ENCODE measurements at places on chromosomes 3 and 15. TPM values are rescaled to one million over a fixed set of nuclear protein-coding genes. Genes with fewer than 3 reads are reported as not detected.
A peak's percentile ranks its signal among the peaks of the same experiment; 100 is the strongest.

DNA sequence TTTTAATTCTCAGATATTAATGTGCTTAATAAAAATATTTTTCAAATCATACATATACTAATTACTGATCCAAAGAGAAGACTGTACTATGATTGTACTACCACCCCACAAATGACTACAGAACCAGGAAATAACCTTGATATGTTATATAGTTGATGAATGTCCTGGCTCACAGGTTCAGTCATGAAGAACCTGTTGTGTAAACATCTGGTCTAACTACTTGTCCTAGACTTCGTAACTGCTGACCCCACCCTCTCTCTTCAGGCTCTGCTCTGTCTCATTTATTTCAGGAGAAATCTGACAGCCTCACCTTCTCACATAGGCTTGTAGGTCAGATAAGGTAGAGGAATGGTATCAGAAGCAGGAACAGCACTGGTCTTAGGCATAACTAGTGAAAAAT, 14.7 kb upstream of the CSTA start:
- DNase-seq = no peak

GRCh38 chr3:81484520-81484919, 276.9 kb downstream of the GBE1 start:
- DNase-seq = no peak

DNA sequence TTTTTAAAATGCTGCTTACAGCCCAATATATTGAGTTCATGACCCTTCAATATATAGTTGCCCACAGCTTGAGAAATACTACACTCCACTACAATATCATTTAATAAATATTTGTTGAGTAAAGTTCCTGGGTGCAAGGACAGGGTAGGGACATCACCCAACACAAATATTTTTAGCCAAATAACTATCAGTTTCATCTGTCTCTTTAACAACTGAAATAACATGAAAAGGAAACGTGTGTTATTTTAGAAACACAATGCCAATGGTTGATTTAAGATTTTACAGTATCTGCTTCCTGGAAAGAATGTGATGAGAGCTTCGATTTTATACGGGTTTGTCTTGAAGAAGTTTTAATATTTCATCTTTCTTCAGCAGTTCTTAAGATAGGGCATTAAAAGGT, 67.7 kb upstream of the CDV3 start:
- no peak for DNase-seq

DNA sequence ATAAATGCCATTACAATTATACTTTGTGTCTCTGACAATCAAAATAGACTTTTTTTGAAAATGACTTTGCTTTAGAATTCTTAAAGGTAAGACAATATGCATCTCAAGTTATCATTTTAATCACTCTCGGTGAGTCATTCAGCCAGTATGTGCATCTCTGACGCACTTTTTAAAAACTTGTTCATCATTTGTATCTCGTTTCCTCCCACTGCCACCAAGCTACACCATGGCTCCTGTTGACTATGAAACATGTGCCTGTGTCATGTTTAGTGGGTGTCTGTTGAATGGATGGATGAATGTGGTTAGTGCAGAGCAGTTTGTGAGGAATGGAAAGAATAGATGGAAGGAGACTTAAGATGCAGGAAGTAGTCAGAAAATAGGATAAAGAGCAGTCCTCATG, 68.6 kb downstream of the ARPP21 start:
- no peak for DNase-seq

GRCh38 chr3:33437556-33438283, 2.5 kb downstream of the UBP1 start:
- no peak for DNase-seq

GRCh38 chr3:150169330-150169940, 198.7 kb upstream of the PFN2 start:
- DNase-seq = no peak

DNA sequence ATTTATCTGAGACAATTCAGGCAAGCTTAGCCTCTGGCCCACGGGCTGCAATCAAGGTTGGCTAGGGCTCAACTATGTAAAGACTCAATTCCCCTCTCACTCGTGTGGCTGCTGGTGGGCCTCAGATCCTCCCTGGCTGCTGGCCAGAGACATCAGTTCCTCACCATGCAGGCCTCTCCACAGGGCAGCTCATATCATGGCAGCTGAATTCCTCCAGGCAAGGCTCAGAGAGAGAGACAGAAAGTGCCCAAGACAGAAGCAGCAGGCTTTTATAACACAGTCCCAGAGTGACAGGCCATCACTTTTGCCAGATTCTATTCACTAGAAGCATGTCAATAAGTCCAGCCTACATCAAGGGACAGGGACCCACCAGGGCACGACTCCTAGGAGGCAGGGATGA, 63.2 kb downstream of the XXYLT1 start:
- DNase-seq = no peak

DNA sequence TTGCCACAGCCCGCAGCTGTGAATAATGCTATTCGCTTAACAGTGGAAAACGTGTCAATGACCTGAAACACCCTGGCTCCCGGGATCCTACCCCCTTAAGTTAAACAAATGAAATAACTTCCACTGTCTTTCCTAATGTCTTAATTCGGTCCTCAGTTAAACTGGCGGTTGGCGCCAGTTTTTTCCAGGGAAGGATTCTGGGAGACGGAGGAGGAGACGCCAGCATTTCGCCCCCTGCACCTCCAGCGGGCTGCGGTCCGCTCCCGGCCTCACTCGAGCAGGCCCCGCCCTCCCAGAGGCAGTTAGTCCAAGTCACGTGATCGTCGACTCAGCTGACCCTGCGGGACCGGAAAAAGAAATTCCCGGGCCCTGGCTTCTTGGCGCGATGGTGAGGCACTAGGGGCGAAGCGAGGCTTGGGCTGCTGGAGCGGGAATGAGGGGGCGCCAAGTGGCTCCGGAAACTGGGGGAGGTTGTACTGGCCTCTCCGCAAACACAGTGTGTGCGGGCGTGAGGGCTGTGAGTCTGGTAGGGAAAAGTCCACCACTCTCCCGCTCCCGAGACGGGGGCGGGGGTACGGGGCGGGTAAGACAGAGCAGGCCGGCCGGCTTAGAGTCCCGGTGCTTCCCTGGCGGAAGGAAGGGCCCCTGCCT, at the start of gene COMMD4:
COMMD4 (plus strand) TSS at position 359 of the 651 bp plus-strand sequence; CDS start at position 386, 27 bp downstream.
- DNase-seq = peak; percentile 99

DNA sequence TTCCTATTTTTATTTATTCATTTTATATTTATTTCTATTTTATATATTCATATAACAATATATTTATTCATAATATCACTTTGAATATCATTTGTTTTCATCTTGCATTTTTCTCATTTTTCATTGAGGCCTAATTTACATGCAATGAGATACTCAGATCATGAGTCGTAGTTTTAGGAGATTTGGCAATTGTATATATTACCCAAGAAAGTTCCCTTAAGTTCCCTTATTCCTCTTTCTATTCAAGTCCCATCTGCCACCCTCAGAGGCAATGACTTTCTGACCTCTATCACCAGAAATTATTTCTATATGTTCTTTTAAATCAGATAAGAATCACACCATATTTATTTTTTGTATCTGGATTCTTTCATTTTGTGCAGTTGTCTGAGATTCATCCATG, 329.1 kb upstream of the TPRG1 start:
- DNase-seq = no peak

DNA sequence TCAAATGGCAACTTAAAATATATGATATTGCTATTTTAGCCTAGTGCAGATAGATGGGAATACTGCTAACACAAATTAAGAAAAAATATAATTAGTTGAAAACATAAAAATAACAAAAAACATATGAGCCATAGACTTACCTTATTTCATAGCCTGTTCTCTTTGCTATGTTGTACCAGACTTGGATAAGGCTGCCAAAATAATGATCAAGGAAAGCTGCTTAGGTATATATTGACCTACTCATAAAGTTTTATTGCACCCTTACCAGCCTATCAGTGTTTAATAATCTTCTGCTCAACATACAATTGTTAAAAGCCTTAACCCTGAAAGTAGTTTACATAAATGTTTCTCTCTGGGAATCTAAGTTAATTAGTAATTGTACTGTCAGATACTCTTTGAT, at the start of gene SI:
SI (minus strand) TSS at position 204 of the 400 bp plus-strand sequence. CDS start 2,484 bp downstream, outside the sequence.
- no peak for DNase-seq

DNA sequence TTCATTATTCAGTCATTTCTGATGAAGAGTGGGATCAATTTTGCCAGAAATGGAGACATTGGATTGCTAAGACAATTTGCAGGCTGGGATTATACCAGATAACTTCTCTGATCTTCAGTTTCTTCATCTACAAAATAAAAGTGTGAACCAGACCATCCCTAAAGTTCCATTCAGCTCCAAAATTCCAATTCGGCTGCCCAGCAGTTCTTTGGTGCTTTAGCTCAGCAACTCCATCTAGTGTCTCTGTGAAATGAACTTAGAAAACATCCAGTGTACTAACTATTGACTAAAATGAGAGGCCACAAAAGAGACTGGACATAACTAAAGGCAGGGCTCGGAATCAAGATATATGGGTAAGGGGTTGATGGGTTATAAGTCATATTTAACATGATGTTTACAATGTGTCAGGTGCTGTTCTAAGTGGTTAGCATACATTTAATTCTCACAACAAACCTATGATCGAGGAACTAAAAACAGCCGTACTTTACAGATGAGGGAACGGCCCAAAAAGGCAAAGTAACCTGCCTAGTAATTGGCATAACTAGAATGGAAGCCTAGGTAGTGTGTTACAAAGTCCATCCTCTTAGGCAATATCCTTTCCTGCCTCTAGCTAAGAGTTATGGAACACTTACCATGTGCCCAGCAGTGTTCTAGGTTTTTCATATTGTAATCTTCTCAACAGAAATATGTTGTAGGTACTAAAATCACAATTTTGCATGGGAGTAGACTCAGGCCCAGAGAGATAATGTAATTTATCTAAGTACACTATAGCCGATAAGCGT, 17.0 kb downstream of the THAP10 start:
- no peak for DNase-seq

DNA sequence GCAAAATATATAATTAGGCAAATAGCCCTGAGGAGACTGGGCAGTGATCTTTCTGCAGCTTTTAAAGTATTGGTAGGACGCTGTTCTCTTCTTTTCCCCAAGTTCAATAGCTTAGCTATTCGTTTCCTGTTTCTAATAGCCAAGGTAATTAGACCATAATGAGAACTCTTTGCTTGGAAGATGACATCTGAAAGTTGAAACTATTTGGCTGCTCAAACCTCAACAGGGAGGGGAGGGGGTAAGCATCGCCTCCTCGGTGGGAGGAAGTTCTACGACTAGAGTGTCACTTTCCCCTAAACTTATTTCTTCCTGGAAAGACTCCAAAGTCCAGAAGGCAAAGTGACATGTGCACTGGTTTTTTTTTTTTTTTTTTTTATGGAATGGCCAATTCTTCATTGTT, 22.8 kb upstream of the ALDH1A3 start:
- no peak for DNase-seq

DNA sequence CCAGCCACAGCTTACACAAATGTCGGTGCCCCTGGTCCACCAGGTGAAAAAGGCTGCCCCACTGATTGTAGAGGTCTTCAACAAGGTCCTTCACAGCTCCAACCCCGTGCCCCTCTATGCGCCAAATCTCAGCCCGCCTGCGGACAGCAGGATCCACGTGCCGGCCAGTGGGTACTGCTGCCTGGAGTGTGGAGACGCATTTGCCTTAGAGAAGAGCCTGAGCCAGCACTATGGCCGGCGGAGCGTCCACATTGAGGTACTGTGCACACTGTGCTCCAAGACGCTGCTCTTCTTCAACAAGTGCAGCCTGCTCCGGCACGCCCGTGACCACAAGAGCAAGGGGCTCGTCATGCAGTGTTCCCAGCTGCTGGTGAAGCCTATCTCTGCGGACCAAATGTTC, 32.9 kb upstream of the ALPK3 start:
- no peak for DNase-seq

DNA sequence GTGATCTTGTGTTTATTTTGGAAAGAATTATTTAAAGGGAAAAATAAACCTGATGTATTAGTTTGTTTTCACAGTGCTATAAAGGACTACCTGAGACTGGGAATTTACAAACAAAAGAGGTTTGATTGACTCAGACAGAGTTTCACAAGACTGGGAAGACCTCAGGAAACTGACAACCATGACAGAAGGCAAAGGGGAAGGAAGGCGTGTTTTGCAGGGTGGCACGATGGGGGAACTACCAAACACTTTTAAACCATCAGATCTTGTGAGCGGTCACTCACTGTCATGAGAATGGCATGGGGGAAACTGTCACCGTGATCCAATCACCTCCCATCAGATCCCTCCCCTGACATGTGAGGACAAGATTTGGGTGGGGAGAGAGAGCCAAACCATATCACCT, 87.0 kb downstream of the TP63 start:
- no peak for DNase-seq

DNA sequence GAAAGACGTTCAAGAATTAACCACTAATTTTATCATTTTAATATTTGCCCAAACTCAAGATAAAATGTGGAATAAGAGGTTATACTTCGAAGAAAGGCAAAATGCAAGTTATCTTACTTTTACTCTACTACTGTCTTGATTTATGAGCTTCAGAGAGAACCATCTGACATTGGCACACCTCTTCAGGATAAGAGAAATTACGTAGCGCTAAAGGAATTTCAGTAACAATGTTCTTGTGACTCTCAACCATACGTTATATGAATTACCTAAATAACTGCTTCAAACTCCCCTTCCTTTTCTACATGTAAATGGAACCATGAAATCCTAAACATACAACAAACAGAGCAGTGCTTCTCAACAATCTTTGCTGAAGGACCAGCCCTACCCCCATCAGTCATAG, 96.8 kb downstream of the ZNF385D start:
- DNase-seq = no peak

GRCh38 chr3:147744967-147745366, 335.8 kb downstream of the ZIC1 start:
- no peak for DNase-seq

- DNase-seq = peak; percentile 34
Observed at GRCh38 chr15:80870893-80871292, 91.7 kb downstream of the CEMIP start.

- no peak for DNase-seq
Observed at GRCh38 chr15:42825599-42825998, 88.7 kb upstream of the CDAN1 start.

GRCh38 chr15:101540480-101541239, 51.2 kb upstream of the PCSK6 start:
- DNase-seq = no peak

DNA sequence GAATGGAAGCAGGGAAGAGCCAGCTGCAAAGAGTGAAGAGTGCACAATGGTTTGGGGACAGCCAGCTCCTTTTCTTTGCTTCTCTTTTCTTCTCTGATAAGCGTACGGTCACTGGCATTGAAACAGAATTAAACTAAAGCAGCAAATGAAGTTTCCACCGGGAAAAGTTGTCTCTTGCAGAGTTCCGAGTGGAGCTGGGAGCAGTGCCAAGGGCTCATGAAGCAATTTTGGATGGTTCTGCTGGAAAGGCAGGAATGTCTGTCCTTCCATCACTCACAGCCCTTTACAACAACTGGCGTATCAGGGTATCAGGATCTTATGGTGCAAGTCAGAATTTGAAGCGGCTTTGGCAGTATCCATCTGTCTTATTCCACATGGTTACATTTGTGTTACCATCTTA, 1042.9 kb downstream of the NTRK3 start:
- no peak for DNase-seq

Gene GPR62
- total RNA-seq = not detected

Gene ATP13A4
- 29.9 TPM for total RNA-seq

Gene GOLGA6C
- not detected for total RNA-seq

Gene SCAANT1
- not detected for total RNA-seq

Gene ANKRD63
- total RNA-seq = not detected

Gene MEGF11
- total RNA-seq = 0.97 TPM

Gene SUCNR1
- total RNA-seq = 0.64 TPM

Gene GNL3
- 79.3 TPM for total RNA-seq

Gene SUMF1
- 63.8 TPM for total RNA-seq
